ENCODE measurements at places on chromosomes 3 and 15.
A peak's percentile ranks its signal among the peaks of the same experiment; 100 is the strongest.

- no peak for DNase-seq
Observed at GRCh38 chr3:178397836-178398235, 138.4 kb upstream of the KCNMB2 start.

DNA sequence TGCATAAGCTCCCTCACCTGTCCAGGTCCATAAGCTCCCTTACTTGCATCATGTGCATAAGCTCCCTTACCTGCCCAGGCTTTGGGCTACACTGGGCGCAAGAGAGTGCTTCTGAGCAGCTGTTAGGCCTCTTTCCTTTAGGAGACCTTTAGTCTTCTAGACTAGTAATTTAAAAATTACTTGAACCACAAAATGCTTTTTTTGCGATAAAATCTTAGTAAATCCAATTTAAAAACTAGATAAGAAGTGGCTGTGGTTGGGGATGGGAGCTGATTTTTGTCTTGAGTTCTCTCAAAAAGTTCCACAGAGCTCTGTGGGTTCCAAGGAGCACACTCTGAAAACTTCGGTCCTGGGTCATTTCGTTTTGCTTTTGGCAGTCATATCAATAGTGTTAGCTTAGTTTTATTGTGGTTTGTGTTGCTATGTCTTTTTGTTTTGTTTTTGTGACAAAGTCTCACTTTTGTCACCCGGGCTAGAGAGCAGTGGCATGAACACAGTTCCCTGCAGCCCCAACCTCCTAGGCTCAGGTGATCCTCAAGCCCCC, 6.7 kb downstream of the CEMIP start:
- no peak for DNase-seq

- DNase-seq: no peak
Observed at GRCh38 chr3:169940470-169941181, 26.0 kb upstream of the SEC62 start.

DNA sequence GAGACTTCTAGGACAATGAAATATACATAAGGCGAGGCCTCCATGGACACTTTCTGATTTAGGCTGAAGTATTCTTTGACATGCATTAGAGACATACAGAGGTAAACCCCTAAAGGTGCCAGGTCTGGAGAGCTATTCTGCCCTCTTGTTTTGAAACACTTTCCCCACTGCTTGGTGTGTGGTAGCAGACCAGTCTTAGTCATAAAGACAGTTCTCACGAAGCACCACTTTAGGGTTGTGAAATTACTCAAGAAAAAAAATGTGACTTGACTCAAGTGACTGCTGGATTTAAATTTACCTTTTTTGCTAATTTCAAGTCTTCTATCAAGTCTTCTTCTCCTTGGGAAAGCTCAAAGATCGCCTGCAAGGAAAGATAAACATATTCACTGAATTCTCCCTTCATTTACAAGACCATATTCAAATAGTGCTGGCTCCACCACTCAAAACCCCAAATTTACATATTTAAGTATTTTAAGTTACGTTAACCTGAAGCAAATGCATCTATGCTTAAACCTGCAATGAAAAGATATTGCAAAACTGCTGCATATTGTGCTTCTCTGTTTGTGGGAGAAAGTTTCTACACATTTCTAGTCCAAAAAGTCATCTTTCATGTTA, 48.4 kb downstream of the ARHGEF3 start:
- no peak for DNase-seq

- DNase-seq: no peak
Observed at GRCh38 chr3:139715166-139715565, 37.4 kb upstream of the NMNAT3 start.

DNA sequence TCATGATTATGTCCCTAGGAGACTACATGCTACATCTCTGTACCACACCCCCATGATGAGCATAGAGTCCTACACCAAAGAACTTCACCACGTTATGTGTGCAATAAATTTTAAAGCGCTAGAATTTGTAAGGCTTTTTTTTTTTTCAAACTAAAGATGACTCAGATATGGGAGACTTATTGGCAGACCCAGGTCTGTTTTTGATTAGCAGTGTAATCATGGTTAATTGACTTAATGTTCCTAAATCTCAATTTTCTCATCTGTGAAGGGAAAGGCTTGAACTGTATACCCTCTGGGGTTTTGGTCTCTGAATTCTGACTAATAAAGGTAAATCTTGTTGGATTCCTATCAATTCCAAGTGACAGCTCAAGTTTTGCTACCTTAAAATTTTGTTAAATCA, 26.4 kb downstream of the ABI3BP start:
- no peak for DNase-seq

DNA sequence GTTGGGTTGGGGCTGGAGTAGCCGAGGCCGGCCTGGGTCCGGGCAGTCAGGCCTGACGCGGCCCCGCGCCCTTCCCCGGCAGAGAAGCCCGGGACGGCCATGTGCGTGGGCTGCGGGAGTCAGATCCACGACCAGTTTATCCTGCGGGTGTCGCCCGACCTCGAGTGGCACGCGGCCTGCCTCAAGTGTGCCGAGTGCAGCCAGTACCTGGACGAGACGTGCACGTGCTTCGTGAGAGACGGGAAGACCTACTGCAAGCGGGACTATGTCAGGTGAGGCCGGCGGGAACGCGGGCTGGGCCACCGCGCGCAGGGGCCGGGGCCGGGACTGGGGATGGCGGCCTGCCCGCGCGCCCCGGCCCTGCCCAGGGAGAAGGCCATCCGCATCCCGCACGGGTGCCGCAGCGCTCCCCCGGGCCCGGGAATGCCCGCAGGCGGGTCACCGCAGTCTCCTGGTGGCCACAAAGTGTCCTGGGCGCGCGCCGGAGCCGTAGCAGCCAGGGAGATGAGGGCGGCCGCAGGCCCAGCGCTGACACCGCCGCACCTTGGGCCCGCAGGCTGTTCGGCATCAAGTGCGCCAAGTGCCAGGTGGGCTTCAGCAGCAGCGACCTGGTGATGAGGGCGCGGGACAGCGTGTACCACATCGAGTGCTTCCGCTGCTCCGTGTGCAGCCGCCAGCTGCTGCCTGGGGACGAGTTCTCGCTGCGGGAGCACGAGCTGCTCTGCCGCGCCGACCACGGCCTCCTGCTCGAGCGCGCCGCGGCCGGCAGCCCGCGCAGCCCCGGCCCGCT, 1.3 kb downstream of the ISL2 start:
- DNase-seq: no peak

DNA sequence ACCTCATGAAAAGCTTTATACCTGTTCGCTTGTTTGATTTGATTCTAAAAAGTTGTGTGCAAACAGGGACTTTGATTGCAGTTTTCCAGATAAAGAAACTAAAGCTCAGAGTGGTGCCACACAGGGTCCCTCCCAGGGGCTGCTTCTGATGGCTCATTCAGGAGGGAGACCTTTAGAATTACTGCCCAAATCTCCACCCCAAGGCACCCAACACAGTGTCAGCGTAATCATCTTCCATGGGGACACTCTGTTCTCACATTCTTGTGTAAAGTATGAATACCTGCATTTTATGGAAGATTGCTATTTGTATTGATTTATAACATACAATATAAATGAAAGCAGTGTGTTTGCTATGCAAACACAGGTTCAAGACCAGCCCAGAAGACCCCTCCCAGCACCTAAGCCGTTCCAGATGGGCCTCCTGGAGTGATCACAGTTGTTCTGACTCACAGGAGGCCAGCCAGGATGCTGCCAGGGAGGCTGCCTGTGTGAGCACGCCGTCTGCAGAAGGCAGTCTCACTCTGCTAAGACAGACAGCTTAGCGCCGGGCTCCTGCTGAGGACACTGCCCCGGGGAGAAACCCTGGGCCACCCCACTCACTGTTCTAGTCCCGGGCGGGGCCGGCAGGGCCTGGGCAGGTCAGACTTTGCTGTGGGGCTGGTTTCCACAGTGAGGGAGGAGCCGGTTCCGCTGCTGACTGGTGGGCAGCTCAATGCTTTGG, 185.6 kb downstream of the FAM43A start:
- no peak for DNase-seq

- DNase-seq: no peak
Observed at GRCh38 chr3:11541321-11542303, 102.1 kb downstream of the VGLL4 start.

DNA sequence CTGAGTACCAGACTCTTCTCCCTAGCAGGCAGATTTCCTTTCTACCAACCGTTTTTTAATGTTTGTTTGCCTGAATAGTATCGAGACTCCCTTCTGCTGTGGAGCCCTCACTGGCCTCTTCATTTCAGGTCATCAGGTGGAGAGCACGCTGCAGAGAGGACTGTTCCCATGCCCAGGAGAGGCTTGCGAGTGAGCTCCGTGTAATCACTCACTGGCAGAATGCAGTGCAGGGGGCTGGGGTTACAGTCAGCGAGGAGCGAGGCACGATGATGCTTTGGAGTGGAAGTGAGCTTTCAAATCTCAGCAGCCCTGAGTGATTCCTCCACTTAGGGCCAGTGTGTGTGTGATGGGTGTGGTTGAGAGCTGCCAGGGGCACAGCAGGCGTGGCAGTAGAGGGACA, 385.2 kb downstream of the SHQ1 start:
- no peak for DNase-seq

- DNase-seq: no peak
Observed at GRCh38 chr3:38039101-38039898, at the start of gene DLEC1. DLEC1 (plus strand) TSS chr3:38039208; CDS start chr3:38039226, 18 bp downstream.

GRCh38 chr3:19093084-19093483, 55.2 kb upstream of the KCNH8 start:
- no peak for DNase-seq

GRCh38 chr3:129672412-129672811, 65.9 kb upstream of the PLXND1 start:
- DNase-seq: no peak

- no peak for DNase-seq
Observed at GRCh38 chr3:155325263-155325835, 31.9 kb upstream of the STRIT1 start.

GRCh38 chr3:18745472-18745871, 320.3 kb upstream of the SATB1 start:
- no peak for DNase-seq

- DNase-seq: no peak
Observed at GRCh38 chr3:151124476-151124875, 39.0 kb downstream of the MED12L start.

- no peak for DNase-seq
Observed at GRCh38 chr15:68982976-68983563, 31.4 kb upstream of the NOX5 start.

DNA sequence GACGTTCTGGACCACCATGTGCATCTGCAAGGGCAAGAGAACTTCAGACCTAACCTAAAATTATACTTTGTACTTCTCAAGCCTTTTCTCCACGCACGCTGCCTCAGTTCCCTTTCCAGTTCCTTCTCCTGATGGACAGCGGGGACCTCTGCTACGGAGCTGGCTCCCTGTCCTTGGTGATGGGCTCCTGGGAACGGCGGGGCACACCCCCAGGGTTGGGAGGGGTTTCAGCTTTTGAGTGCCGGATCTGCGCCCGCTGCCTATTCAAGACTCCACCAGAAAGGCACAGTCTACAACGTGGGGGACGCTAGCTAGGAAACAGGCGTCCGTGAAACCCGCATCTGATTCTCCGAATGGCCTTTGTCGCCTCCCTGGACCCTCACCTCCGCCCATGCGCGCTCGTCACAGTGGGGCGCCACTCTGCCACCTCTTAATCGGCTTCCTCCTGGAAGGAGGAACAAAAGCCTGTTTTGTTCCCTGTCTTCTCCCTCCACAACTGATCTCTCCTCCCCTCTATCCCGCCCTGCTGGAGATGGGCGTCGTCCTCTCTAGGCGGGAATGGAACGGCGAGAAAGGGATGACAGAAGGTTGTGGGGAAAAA, 2.2 kb downstream of the GPR149 start:
- no peak for DNase-seq

GRCh38 chr3:72412340-72412956, 435.8 kb downstream of the SHQ1 start:
- no peak for DNase-seq

DNA sequence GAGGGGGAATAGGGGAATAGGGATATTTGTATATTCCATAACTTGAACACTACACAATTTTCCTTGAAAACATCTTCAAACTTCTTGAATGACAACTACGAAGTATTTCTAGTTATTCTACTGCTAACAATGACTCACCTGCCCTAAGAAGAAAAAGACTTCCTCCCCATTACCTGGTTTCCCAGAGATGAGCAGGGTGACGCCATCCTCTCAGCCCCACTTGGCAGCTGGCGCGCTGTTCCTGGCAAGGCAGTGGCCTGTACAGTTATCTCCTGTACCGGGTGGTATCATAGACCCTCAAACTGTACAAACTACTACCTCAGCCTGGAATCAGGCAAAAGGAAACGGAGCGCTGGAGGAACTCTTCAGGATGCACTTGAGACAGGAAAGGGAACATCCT, 10.4 kb downstream of the WDR82 start:
- DNase-seq: no peak

DNA sequence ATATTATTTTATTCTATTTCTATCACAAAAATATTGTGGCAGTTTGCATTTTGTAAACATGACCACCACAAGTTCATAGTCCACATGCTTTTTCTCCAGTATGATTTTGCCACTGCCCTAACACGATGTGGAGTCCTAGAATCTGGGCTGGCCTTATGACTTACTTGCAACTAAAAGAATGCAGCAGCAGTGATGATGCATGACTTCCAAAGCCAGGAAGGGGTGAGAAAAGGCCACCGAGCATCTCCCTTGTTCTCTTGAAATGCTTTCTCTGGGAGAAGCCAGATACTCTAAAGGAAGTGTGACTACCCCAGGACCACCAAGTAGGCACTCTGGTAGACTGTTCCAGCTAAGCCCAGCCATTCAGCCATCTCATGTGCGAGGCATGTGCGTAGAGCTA, 191.6 kb upstream of the MRPL3 start:
- DNase-seq: no peak

- no peak for DNase-seq
Observed at GRCh38 chr3:10495003-10495402, 10.4 kb downstream of the ATP2B2 start.

DNA sequence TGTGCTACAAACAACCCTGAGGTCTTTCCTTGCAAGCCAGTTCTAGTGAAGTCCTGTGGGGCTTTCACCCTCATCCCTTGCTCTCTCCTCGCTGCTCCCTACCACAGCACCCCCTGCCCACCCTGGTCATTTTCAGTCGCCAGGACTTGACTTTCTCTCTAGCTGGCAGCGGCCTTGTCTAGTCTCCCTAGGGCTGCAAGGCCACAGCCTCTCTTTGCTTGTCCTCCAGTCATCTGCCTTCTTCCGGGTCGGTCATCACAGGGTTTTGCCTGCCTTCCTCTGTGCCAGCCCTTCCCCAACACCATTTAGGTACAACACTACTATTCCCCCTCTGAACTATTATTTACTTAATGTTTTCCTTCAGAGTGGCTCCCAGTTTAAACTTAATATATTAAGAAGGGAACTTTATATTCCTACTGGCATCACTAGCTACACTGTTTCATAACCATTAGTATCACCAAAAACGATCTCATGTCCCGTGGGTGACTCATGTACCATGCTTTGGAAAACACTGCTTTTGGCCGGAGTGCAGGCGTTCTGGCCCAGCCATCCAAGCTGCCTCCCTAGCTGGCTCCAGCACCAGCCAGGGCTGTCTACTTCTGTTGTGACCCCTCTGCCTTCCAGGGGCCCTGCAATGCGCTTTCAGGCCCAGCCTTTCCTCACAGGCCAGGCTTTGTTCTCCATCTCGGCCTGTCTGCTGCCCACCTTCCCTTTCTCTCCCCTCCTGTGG, 21.4 kb downstream of the FAH start:
- no peak for DNase-seq

- DNase-seq: no peak
Observed at GRCh38 chr3:170725285-170725731, 139.4 kb upstream of the SLC7A14 start.

- peak; percentile 21 for DNase-seq
Observed at GRCh38 chr3:147699175-147699838, 290.1 kb downstream of the ZIC1 start.

All from kidney epithelial cell (primary cell).